GM06990 (cell line): ENCODE measurements at places on chromosomes 1 and 21.
A peak's percentile ranks its signal among the peaks of the same experiment; 100 is the strongest.

GRCh38 chr21:30487336-30487735 lies at the start of gene KRTAP19-2:
KRTAP19-2 (minus strand) TSS chr21:30487436; CDS start chr21:30487348, 88 bp downstream.
- DNase-seq = no peak

DNA sequence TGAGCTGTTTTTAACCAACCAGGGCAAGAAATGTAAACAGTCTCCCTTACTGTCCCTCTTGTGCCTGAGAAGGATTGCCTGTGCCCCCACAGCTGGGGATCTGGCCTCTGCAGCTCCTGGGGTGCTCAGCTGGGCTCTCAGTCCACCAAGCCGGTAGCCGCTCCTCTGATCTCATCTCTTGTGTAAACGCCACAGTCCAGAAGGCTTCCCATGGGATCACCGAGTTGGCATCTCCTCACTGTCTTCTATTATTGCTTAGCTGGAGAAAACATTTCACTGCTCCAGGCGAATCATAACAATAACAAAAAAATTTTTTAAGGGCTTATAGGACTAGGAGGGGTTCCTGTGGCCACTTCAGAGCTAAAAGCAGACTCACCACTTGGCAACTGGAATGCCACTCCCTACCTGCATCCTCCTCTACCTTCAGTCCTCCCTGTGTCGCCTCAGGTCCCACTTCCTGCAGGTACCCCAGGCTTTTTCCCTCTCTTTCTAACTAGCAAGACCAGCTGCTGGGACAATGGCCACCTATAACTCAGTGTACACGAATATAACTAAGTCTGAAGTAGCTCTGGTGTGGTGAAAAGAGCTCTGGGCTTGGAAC lies 75.8 kb downstream of the ATP1A1 start:
- DNase-seq = no peak

GRCh38 chr1:111880881-111881837 lies 108.3 kb downstream of the KCND3 start:
- DNase-seq = no peak

DNA sequence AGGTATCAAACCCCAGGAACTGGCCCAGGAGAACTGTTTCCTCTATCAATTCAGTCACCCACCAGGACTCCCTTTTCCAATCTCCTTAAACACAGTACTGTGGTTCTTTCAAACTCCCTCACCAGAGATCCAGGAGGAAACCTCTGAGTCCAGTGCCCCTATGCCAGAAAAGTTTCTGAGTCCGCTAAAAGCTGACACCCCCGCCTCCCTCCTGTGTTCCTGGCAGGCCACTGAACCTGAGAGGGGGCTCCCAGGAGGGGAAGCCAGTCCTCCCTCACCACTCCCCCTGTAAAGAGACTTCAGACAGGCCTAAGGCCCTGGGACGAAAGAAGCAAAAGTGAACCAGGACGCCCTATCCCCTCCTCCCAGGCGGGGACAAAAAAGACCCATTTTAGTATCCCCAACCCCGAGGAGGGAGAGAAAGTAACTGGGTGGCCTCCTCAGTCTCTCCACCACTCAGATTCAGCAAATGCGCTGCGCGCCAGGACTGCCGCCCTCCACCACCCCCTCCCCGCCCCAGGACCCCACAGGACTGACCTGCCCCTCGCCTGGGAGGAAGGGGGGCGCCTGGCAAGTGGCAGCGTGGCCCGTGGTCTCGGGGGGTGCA lies 624 bp downstream of the SLC41A1 start:
- no peak for DNase-seq

DNA sequence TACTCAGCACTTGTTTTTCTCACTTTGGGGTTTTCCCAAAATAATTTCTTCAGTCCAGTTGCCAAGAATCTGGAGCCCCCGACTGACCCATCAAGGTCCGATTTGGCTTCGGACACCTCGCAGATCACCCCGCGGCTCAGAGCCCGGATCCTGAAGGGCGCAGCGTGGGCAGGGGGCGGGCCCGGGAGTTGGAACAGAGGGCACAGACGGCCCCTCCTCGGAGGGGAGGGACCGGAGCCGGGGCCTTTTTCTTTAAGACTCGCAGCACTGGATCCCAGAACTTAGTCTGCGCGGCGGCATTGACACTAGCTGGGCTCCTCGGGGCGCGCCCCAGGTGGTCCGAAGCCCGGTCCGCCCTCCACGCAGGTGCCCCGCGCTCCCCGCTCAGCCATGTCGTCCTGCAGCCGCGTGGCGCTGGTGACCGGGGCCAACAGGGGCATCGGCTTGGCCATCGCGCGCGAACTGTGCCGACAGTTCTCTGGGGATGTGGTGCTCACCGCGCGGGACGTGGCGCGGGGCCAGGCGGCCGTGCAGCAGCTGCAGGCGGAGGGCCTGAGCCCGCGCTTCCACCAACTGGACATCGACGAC lies at the start of gene CBR3:
Gene CBR3, plus strand, starts transcription at position 277 of the 588 bp plus-strand sequence. Its CDS starts 114 bp downstream, at position 391.
- DNase-seq = peak; percentile 39

DNA sequence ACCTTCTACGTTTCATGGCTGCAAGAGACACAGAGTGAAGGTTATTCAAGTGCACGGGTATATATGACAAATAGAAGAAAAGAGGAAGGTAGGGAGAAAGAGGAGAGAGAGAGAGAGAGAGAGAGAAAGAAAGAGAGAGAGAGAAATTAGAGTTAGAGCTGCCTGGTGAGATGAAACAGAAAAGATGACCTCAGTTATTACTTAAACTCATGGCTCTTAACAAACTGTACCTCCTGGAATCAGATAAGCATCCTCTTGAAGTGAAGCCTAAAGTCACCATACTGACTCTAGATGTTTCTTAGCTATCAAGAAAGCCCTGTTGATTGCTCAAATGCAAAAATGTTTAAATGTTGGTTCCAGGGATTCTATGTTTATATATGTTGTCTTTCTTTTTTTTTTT lies 597.7 kb upstream of the ZP4 start:
- no peak for DNase-seq

GRCh38 chr1:12424793-12425192 lies 193.2 kb downstream of the DHRS3 start:
- DNase-seq = no peak

- no peak for DNase-seq
Observed at GRCh38 chr1:117616356-117616755, 10.5 kb downstream of the TENT5C start.

DNA sequence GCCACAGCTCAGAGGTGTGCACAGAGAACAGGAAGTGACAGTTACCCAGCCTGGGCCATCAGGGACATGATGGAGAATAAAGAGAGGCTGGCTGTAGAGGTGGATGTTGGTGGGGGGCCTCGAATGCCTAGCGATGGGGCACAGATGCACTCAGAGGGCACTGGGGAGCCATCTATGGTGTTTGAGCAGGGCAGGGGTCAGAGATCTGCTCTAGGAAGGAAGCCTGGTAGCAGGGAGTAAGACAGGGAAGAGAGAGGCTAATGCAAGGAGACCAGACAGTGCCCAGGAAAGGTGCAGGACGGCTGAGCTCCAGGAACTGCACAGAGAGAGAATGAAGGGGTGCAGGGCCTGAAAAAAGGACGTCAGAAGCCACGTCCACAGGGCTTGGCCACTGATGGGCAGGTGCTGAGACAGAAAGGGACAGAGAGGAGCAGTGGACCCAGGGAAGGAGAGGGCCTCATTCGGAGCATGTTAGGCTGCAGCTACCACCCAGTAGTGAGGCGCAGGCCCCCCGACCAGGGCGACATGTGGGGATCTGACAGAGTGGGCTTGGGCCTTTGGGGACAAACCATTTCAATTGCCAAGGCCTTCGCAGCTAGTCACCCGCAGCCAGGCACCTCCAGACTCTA lies 1.1 kb upstream of the KCNAB2 start:
- DNase-seq = no peak

DNA sequence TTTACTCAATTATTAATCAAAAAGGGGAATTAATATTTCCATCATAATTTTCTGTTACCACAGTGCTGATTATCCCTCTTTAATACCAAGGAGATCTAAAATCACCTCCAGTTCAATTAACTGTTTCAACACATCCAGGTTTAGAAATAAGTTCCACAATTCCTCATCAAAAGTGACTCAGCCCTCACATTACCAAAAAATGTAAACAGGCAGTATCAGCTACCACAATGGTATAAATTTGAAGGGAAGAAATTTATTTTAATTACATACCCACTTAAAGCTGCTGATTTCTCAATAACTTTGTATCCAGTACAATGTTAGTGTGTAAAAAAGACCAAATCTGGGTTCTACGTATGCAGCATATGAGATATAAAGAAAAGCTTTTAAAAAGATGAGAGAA lies 51.9 kb downstream of the EIF4G3 start:
- no peak for DNase-seq

DNA sequence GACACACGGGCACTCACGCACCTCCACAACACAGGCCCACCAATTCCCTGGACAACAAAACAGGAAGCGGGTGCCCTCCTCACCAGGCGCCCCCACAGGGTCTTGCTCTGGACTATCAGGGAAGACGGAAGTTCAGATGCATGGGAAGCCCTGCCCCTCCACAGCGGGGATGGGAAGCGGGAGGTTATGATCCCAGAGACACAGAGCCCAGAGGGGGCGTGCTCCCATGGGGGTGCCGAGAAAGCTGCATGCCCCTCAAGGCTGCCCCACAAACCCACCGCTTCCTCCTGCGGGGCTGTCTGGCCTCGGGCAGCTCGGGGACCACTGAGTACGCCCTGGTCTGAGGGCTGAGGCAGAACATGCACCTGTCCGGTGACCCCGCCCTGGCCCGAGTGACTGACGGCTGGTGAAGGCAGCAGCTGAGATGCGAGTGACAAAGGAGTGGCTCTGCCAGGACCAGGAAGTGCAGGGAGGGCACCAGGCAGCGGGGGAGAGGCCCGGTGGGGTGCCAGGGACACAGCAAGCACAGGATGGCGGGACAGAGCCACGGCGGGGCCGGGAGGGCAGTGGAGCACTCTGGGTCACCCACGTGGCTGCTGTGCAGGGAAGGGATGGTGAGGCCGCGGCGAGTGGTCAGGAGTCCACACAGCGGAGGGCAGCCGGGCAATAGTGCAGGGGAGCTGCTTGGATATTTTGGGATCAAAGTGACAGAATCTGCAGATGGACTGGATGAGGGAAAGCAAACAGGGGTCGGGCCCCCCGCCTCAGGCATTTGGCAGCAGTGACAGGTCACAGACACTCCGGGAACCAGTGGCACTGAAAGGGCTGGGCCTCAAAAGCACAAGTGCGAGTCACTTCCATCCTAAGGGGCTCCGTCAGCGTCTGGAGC lies 18.6 kb downstream of the NADK start:
- no peak for DNase-seq

DNA sequence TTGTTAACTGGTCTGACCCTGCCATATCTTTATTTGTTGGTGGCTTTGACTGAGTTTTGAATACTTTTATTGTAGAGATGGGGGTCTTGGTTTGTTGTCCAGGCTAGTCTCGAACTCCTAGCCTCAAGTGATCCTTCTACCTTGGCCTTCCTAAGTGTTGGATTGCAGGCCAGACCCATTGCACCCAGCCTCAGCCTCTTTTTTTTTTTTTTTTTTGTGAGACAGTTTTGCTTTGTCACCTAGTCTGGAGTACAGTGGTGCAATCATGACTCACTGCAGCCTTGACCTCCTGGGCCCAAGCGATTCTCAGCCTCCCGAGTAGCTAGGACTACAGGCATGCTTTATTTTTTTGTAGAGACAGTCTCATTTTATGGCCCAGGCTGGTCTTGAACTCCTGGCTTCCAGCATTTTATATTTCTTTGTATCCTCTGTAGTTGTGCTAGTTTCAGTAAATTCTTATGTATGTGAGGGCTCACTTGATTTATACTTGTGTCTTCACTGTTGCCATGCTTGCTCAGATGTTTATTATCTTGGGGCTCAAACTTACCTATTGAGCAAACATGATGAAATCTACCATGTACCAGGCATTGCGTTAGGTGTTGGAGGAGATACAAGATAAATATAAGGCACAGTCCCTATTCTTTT lies 24.1 kb downstream of the THRAP3 start:
- no peak for DNase-seq

- peak; percentile 33 for DNase-seq
Observed at GRCh38 chr1:204213668-204214662, at the start of gene GOLT1A. GOLT1A (minus strand) TSS chr1:204213988; CDS start chr1:204213906, 82 bp downstream.

DNA sequence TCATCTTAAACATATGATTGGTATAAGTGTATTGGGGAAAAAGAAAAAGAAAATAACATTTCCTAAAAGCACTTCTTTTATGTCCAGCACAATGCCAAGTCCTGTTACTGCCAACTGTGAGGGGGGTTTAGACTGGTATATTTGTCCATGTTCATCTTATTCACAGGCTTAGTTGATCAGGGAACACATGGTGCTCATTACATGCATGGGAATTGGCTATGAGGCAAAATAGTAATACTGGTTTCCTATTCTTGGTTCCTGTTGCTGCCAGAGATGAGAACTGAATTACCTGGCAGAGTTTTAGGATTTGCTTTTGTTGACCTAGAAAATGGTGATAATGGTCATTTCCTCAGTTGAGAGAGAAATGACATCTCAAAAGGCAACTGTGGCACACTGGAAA lies 398.8 kb downstream of the DUSP10 start:
- DNase-seq = no peak

DNA sequence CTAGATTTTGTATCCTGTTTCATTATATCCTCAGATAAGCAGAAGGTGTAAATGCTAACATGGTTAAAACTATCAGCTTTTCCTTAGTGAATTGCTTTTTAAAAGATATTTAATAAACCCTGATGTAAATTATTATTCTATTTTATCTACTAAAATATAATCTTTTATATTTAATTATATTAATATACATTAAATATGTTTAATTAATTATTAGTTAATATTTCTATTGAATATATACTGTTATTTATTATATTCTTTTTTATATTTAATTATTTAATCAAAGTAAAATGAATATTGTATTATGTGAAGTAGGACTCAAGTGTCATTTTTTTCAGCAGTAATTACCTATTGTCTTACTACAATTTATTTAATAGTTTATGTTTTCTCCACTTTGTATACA lies 179.7 kb upstream of the ADGRL4 start:
- DNase-seq = no peak

- no peak for DNase-seq
Observed at GRCh38 chr1:39220891-39221870, 16.7 kb downstream of the MACF1 start.

GRCh38 chr1:112255080-112255479 lies 140.9 kb upstream of the CTTNBP2NL start:
- DNase-seq = no peak

- DNase-seq = no peak
Observed at GRCh38 chr1:56964349-56965017, 1.3 kb downstream of the C8B start.

GRCh38 chr1:29820401-29820800 lies 584.1 kb downstream of the PTPRU start:
- no peak for DNase-seq

- DNase-seq = no peak
Observed at GRCh38 chr1:28096210-28097099, 8.0 kb upstream of the EYA3 start.

GRCh38 chr1:159067699-159068621 lies 8.6 kb downstream of the AIM2 start:
- peak; percentile 82 for DNase-seq

- no peak for DNase-seq
Observed at GRCh38 chr21:36202726-36203602, 46.3 kb downstream of the DOP1B start.

GRCh38 chr1:55399346-55399745 lies 184.2 kb upstream of the USP24 start:
- no peak for DNase-seq

- no peak for DNase-seq
Observed at GRCh38 chr1:64234714-64235113, 31.3 kb downstream of the UBE2U start.
